ENCODE measurements at places on chromosomes 7 and 10.

GRCh38 chr10:113959383-113959760 is 84.3 kb upstream of the ADRB1 start:
- DNase-seq: no peak

- DNase-seq: no peak
These were observed 106.7 kb downstream of the NKX6-2 start for GRCh38 chr10:132679217-132679595.

DNA sequence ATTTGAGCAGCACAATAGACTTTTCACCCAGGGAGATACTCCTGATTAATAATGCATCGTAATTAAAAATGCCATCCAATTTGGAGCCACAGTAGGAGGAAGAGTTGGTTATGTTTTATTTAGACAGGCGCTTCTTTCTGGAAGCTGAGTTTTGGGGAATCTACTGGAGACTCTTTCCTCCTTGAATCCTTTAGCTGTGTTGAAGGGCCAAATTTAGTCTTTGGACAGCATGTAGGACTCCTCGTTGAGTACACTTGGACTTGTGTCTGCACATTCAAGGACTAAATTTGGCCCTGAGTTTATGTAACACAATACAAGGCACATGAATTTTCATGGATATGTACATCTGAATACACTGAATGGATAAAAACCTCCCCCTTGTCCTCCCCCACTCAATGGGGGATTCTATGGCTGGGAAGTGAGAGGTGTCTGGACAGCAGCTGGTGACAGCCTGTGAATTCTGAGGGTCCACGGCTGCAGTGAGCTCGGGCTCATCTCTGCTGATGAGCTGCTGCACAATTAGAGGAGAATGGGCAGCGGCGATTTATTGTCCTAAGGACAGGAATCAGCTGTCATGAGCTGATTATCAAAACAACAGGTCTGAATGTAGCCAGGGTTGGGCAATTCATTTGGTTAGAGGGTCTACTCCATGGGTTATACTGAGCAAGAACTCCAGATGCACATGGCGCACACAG is 95.2 kb downstream of the PRTFDC1 start:
- DNase-seq: no peak

DNA sequence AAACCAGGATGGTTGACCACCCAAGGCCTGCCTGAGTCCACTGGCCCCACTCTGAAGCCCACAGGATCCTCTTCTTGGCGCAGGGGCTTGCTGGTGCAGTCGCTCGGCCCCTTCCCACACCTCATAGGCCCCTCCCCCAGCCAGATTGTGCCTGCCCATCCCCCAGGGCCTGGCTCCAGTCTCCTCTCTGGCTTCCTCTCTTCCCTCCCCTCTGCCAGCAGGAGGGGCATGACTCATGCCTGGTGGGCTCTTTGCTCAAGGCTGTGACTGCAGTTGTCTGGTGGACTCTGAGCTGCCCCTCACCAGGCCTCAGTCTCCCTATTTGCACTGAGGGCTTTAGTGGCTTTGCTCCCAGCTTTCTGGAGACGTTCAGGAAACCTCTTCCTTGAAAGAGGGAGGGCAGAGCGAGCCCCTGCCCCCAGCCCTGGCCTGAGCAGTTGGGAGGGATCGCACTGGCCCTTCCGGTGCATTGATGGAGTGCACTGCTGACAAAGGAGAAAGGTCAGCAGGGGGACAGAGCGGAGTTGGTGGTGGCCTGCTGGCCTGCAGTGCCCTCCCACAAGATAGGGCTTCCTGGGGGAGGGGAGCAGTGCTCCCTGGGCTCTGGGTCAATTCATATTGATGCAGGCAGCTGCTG is 60.7 kb downstream of the ZMIZ1 start:
- no peak for DNase-seq

GRCh38 chr7:103944230-103944900 is 45.1 kb downstream of the RELN start:
- no peak for DNase-seq

- no peak for DNase-seq
These were observed 88.3 kb downstream of the PTPRZ1 start for GRCh38 chr7:121961089-121961867.

DNA sequence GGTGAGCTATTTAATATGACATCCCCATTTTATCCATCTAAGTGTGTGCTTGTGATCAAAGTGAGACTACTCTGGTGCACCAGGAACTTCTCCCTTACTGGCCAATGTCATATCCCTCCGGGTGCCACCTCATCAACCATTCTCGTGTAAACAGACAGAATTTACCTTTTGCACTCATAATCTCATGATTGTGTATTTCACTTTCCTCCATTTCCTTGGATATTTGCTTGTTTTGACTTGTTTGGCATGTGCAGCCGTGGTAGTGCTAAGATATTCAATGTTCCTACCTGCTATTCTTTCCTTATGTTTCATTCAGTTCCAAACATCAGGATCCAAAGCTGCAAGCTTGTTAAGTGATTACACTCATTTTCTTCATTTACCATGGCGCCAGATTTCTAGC is 280.5 kb upstream of the SP8 start:
- DNase-seq: no peak

GRCh38 chr10:121154846-121155245 is 303.7 kb downstream of the WDR11 start:
- no peak for DNase-seq

DNA sequence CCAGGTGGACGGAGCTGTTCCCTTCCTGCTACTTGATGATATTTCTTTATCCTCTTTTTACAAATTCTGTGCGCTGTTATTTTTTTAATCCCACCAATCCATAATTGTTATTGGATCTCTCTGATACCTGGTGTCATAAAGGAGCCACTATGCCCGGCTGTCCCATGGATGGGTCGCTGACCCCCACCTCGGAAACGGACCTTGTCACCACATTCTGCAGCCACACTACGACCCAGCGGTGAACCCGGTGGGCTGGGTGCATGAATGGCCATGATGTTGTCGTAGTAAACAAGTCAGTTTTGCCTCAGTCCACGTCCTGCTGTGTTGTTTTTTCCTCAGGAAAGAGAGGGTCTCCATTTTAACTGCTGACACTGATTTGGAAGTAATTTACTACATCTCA is 112.2 kb downstream of the PKD1L1 start:
- no peak for DNase-seq

DNA sequence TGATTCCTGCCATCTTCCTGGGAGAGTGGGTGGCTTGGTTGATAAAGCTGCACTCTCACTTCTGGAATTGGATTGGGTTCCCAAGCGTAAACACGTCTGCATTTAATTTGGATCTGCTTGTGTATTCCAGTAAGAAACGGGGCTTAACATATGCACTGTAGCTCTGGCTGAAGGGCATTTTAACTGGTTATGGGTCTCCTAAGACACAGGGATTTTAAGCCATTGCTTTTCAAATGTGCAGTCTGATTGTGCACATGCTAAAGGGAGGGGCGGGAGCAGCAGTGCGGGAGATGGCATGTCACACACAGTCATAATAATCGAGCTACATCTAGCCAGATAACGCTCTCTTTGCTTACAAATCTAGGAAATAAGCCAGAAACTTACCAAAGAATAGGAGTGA is 247.3 kb upstream of the LYZL1 start:
- no peak for DNase-seq

DNA sequence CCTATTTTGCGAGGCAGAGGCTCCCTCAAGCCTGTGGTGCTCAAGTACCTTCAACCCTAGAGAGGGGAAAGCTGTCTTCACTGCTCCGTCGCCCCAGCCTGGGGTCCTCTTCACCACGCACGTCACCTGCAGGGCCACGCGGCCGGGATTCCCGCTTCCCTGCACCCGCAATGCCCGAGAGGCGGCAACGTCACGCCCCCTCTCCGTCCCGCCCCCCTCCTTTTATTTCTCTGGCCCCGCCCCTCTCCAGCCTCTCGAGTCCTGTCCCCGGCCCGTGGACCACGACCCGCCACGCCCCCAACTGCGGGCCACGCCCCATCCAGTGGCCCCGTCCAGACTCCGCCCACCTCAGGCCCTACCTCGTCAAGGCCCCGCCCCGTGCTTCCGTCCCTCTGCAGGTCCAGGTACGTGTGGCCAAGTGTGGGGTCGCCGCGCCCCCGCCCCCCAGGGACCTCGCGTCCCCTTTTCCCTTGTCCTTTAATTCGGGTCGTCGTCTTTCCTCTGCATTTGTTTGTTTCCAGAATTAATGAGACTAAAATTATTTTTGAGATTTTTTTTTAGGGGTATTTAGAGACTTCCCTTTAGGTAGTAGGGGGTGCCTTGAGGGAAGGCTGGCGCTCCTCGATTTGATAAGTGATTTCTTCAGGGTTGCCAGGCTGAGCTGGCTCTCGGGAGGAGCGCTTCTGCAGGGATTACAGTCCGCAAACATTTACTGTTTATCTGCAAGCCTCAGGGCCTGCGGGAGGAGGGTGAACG is 69.8 kb upstream of the BAIAP2L1 start:
- no peak for DNase-seq

DNA sequence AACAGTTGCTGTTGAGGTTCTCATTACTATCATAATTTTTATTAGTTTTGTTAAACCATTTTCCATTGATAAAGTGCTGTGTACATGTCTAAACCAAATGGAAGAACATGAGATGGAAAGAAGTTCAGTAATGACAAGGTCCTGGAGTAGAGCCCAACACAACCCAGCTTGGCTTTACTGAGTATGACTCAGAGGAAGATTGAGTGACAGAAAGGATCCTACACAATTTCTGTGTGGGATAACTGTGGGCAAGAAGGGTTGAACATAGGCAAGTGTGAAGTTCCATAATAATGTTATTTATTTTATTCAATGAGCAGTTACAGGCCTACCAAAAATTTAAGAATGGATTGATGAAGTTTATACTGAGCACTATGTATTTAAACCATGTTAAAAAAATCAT is 15.9 kb downstream of the PRKG1 start:
- DNase-seq: no peak

- no peak for DNase-seq
These were observed 16.0 kb downstream of the DGKB start for GRCh38 chr7:14886533-14886932.

DNA sequence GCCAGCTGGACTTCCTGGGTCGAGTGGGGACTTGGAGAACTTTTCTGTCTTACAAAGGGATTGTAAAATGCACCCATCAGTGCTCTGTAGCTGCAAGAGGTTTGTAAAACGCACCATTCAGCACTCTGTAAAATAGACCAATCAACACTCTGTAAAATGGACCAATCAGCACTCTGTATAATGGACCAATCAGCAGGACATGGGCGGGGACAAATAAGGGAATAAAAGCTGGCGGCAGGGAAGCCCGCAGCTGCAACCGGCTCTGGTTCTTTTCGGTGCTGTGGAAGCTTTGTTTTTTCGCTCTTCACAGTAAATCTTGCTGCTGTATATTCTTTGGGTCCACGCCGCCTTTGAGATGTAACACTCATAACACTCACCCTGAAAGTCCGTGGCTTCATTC is 151.9 kb downstream of the GALNT17 start:
- no peak for DNase-seq

- DNase-seq: no peak
These were observed 26.6 kb upstream of the FOXP2 start for GRCh38 chr7:114388021-114388420.

- DNase-seq: no peak
These were observed 1257.9 kb downstream of the NXPH1 start for GRCh38 chr7:9691286-9691685.

DNA sequence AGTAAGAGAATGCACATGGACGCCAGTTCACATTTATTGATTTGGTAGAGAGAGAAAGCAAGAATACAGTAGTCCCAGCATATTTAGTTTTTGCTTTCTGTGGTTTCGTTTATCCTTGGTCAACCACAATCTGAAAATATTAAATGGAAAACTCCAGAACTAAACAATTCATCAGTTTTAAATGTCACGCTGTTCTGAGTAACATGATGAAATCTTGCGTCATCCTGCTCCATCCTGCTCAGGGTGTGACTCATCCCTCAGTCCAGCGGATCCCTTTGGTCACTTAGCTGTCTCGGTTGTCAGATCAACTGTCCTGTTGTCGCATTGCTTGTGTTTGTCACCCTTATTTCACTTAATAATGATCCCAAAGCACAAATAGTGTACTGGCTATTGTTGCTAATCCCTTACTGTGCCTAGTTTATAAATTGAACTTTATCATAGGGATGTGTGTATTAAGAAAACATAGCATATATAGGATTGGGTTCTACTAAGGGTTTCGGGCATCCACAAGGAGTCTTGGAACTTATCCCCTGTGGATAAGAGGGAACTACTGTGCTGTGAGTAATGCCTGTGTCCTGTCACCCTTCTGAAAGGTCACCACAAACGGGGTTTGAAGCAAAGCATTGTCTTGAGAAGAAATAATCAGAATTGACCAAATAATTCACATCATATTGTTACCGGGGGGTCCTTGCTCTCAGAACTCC is 73.6 kb downstream of the OTUD1 start:
- DNase-seq: no peak

DNA sequence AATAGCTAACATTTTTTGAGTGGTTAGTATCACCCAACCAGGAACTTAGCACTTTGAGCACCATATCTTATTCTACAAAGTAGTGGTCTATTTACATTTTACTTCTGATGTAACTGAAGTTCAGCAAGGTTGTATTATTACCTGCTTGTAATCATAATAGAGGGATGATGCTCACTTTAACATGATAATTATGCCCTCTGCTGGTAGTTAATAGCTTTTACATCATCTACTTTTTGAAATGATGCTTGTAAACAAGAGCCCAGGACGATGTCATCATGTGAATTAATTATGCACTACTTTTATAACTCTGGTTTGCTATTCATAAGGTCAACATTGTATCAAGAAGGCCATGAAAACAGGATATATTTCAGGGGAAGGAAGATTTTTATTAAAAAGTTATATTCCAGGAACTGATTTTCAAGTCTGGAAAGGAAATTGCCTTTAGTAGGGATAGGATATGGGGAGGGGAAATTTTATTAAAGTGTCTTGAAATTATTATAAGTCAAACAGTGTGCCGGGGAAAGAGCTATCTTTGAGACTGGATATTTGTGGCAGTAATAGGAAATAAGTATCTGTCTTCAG is 80.3 kb upstream of the SCIN start:
- DNase-seq: no peak

- no peak for DNase-seq
These were observed 562.7 kb downstream of the PTPRN2 start for GRCh38 chr7:158024881-158025280.

DNA sequence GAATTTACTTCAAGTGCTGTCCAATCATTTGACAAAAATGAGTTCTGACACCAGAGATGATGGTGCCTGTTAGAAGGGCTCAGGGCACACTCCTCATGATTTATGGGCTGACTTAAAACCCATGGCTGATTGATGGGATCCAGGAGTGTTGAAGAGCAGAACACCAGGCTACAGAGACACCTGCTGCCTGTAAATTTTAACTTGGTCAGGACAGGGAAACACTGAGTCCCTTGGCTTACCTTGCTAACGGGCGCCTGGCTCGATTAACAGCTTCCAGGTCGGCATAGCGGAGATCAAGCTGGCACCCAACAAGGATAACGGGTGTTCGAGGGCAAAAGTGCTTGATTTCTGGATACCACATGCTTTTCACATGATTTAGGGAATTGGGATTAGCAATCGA is 51.4 kb downstream of the RHOBTB1 start:
- no peak for DNase-seq

DNA sequence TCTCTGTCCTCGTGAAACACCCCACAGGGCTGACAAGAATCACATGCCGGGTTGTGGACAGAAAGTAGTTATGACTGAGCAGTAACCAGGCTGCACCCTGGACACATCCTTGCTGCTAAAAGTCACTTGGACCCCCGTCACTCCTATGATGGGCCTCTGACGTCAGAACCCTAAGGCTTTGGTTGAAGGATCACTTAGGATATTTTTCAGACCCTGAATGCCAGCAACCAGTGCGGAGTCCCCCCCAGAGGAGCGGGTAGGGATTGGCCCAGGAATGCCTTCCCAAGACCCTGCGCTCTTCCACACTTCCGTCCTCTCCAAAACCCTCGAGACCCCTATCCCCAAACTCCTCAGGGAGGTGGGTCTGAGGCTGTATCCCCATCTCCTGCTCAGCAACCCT is 52.1 kb downstream of the CFAP46 start:
- no peak for DNase-seq

- no peak for DNase-seq
These were observed 26.8 kb downstream of the TACR2 start for GRCh38 chr10:69389827-69390490.

All from T-helper 17 cell (primary cell).